C1 segment of cervical spinal cord (tissue), 14 donors: ENCODE measurements at places on chromosomes 12 and 14.

DNA sequence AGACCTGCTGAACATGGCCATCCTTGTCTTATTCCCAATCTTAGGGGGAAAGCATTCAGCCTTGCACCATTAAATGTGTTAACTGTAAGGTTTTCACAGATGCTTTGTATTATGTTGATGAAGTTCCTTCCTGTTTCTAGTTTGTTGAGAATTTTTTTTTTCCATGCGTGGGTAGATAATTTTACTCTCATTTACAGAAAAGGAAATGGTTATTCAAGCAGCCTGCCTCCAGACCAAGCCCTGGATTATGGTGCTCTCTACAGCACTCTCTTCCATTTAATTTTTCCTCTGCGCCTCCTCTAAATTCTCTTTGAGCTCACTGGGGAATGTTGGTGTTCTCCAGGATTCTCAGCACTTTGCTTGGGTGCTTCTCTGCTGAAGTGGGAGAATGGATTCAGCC, 179.3 kb upstream of the PZP start:
- DNase-seq = no peak

DNA sequence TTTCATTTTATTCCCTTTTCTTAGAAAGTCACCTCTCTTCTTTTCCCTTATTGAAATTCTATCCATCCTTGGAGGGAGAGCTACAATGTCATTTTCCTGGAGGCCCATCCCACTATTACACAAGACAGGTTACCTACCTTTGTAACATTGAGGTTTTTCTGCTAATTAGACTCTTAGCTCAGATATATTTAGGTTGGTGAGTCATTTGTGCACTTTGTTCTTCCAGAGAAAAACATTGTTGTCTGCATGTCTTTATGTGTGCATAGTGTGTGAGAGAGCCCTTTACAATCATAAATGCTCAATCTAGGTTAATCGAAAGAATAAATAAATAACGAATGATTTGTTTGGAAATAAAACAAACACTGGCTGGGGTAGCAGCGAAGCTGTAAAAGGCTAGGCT, 191.8 kb downstream of the DACT1 start:
- no peak for DNase-seq

DNA sequence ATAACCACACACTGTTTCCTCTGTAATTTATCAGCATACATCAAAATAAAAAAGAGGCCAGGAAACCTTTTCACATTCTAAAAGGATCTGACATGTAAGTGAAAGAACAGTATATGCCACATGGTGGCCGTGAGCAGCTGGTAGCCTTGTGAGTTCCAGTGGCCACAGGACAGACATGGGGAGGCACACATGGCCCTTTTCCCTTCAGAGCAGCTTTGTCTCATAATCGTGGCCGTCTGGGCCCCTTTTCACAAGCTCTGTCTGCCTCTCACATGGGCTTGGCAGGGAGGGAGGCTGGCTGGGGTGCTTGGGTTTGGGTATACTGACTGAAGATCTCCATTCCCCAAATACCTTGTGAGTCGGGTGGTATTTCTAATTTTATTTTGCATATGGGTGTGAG, 1.5 kb upstream of the ZDHHC22 start:
- no peak for DNase-seq

DNA sequence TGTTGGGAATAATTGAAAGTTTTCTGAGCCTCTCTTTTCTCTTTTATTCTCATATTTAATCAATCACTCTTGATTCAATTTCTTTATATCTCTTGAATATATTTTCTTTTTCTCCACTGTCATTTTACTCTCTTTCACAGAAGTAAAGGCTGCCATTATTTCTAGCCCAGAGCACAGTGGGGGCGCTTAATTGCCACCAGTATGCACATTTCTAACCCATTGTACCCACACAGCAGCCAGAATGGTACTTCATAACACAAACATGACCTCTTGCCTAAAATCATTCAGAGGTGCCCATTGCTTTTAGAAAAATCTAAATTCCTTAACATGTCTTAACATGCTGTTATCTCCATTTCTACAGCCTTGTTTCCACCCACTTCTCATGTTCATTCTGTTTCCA, 190.2 kb upstream of the LMO3 start:
- no peak for DNase-seq

- DNase-seq = no peak
These were observed 9.8 kb upstream of the KRT6A start for GRCh38 chr12:52502877-52503276.

- DNase-seq = no peak
These were observed 47.0 kb upstream of the KCNA5 start for GRCh38 chr12:4996714-4997113.

DNA sequence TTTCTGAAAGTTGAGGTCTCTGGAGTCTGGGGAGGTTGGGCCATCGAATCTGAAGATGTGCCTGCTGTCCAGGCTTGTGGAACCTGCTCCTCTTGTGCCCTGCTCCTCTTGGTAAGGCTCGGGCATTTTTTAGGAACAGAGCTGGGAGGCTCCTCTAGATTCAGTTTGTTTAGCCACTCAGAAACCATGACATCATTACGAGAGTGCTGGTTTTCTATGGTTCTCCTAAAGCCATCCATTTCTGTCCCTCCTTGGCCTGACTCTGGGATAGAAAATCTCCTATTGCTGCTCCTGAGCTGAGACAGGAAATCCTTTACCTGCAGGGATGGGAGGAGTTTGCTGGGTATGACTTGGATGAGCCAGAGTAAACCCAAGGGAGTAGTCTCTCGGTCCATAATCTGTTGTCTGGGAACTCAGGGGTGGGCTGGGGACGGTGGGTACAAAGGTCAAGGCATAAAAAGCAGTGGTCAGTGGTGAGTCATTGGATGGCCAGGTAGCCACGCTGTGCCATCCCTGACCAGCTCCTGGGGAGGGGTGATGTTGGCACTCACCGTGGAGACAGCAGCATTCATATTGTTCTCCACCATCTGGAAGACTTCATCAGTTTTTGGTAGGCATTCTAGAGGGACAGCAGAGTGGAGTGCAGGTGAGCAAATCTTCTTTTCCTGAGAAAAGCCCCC, 2.4 kb upstream of the ADCY4 start:
- DNase-seq = no peak

DNA sequence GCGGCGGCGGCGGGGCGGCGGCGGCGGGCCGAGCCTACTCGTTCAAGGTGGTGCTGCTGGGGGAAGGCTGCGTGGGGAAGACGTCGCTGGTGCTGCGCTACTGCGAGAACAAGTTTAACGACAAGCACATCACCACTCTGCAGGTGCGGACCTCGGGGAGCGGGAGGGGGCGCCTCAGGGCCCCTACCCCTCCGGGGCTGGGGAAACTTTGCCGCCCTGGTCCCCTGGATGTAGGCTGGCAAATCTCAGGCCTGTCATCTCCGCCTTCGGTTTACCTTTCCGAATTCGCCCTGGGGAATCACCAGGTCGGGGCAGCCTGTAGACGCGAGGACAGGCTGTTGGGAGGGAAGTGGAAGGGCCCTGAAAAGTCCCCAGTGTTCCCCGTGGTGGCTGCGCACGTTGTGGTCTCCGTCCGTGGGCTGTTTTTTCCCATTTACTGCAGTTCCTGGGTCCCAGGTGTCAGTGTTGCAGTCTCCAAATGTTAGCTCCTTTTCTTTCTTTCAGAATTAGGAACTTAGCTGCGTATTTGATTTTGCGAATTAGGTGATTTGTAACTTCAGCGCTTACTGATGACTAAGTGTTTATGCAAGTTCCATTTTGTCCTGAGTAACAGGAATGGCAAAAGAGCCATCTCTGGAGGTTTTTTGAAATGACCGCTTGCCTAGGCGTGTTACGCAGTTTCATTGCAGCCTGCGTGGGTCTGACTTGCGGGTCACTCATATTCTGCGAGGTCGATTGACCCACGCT, 656 bp downstream of the RAB21 start:
- no peak for DNase-seq

DNA sequence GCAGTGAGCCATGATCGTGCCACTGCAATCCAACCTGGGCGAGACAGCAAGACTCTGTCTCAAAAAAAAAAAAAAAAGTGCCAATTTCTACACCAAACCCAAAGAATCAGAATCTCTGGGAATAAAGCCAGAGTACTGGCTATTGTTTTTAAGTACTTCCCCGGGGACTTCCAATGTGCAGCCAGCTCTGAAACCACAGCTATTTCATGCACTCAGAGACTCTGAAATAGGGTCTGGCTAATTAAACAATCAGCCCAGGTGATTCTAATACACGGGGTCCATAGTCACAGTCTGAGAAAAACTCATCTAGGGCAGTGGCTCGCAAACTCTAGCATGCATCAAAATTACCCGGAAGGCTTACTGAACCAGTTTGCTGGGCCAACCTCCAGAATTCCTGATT, 56.3 kb downstream of the SIX6 start:
- no peak for DNase-seq

DNA sequence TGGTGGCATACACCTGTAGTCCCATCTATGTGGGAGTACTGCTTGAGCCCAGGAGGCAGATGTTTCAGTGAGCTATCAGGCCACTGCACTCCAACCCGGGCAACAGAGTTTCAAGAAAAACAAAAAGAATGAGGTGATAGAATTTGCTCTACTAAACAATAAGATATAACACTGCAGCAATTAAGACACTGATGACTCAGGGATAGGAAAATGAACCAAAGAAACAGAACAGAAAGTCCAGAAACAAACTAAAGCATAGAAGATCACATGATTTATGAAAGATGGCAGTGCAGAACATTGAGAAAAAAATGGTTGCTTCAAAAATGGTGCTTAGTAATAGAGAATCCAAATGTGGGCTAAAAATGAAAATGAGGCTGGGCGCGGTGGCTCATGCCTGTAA, 65.2 kb upstream of the AP4S1 start:
- DNase-seq = no peak

- no peak for DNase-seq
These were observed 102.8 kb downstream of the SCAF11 start for GRCh38 chr12:45887544-45887943.

DNA sequence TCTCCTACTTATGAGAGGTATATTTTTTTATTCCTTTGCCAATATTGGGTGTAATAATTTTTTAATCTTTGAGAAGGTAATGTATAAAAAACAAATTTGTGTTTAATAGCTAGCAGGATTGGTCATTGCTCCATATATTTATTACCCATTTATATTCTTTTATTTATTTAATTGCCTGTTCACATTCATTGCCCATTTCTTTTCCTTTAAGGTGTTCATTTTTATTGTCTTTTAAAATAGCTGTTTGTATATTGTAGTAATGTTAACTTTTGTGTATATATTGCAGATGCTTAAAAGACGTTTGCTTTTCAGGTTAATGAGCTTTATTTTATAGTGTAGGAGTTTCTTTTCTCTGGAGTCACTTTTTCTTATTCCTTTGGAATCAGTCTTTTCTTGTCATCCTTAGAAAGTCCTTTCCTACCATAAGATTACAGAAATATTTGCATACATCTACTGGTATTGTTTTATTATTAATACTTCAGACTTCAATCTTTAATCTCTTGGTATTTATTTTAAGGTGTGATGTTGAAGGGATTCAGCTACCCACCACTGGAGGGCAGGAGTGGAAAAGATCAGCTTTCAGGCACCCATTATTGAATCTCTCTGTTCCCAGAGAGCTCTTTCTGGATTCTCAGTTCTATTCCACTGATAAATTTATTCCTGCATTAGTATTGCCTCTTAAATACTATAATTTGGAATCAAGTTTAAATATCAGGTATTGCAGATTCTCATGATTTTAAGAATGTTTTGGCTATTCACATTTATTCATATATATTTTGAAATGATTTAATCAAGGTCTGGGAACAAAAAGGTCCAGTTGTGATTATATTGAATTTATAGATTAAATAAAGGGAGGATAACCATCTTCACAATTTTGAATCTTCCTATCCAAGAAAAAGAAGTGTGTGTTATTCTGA, 17.3 kb downstream of the PPM1A start:
- DNase-seq = no peak

DNA sequence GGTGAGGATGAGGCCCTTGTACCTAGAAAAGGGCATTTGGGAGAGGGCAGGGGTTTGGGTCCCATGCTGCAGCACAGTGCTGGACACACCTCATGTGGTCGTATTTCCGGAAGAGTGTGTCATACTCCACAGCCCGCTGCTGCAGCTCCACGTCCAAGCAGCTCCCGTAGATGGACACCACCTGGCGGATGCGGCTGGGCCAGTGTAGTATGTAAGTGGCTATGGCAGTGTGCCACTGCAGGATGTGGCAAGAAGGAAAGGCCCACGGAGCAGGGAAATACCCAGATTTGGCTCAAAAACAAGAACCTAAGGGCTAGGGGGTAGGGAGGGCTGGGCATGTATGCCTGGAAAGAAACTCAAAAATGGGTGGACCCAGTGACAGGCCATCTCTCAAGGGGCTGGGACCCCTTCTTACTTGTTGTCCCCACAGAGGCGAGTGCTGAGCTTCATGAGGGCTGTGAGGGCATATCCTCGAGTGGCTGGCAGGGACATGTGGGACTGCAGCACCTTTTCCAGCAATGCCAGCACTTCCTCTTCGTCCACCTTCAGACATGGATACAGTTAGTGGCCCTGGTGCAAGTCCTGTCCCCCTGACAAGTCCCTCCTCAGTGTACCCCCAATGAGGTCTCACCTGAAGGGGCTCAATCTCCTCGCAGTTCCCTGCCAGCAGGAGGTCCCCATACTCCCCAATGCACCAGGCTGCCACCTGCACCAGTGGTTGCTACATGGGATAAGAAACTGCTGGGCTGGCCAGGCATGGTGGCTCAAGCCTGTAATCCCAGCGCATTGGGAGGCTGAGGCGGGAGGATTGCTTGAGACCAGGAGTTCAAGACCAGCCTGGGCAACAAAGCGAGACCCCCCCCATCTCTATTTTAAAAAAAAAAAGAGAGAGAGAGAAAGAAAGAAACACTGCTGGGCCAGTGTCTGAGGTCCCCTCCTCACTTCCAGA, 5.4 kb downstream of the AP1G2 start:
- no peak for DNase-seq

GRCh38 chr14:94388384-94389103, at the start of gene SERPINA1:
Gene SERPINA1 (minus strand): TSS chr14:94388602. CDS start chr14:94383237, 5,365 bp downstream.
- DNase-seq = no peak

DNA sequence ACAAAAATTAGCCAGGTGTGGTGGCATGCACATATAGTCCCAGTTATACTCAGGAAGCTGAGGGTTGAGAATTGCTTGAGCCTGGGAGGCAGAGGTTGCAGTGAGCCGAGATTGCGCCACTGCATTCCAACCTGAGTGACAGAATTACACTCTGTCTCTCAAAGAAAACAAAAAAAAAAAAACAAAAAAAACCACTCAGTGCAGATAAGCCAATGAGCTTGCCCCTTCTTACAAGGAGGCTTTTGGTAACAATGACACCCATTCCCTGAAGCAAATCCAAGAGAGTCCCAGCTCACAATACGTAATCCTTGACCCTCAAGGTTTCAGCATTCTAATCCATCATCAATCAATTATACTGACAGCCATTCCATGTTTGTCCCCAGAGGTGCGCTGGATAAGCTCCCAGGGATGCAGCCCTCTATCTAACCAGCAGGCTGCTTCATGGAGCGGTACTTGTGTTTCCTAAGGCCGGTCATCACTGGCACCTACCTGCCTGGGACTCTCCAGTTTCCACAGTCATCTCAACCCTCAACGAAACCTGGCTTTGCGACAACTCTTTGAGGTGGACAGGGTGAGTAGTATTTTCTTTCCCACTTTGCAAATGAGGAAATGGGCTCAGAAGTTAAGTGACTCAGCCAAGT, 12.4 kb downstream of the GCN1 start:
- DNase-seq = no peak

DNA sequence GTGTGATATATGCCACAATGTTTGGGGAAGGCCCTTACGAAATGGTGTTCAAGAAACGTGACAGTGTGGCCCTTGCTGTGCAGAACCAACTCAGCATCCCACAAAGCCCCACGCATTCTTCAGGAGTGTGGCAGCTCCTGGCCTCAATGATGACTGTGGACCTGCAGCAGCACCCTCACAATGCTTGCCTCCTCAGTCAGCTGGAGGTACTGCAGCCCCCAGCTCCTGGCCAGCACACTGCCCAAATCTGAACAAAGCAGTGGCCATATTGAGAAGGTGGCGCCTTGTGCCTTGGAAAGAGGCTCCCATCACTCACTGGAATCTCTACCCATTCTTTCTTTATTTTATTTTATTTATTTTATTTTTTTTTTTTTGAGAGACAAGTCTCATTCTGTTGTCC, 10.4 kb downstream of the POLE2 start:
- no peak for DNase-seq
